ENCODE measurements at places on chromosomes 1 and 21.

DNA sequence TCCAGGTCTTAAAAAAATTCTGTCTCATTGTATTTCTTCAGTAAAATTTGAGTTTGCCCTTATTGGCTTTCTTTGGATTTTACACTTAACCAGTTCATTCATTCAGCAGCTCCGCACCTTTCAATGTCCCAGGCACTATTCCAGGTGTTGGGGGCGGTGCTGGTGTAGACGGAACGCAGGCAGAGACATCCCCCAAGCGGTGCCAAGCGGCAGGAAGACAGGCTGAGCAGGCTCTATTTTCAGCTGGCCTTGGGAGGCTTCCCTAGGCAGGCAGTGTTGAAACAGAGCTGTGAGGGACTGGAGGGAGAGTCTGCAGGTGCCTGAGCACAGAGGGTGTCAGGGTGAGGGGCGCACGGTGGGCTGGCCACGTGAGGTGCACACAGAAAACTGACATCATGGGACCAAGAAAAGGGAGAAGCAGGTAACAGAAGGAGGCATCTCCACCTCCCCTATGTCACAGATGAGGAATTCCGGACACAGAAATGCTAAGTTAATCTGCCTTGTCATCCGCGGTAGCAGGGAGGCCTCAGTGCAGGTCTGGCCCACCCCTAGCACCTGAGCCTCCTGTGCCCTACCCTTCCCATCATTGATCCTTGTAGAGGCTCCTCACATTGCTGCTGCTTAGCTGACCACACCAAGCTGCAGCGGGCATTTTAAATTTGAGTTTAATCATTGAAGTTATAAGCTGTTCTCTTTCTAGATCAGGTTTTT lies 40.8 kb downstream of the SLC37A1 start:
- H3K27ac ChIP-seq = no peak overlapping the region
- no peak overlapping the region for H3K4me3 ChIP-seq
- H3K36me3 ChIP-seq = peaks cover 56% of the 10 kb centered on the region
- H3K27me3 ChIP-seq = no peaks in the 10 kb centered on the region
- H3K4me1 ChIP-seq = no peaks in the 10 kb centered on the region

DNA sequence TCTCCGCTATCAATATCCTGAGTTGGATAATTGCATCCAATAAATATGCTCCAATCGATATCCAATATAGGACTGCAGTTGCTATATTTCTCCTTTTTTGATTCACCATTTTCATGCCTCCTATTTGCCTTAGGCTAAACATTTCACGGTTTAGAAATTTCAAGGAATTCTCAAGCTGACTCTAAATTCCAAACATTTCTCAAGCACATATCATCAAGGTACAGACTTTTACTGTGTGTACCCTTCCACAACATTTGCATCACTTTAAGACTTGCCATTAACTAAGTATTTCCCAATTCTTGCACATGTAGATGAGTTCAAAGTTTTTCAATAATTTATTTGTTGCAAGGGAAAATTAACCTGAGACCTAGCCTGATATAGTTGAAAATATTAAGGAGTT lies 795.2 kb upstream of the TMPRSS15 start:
- H3K27me3 ChIP-seq = no peaks in the 10 kb centered on the region
- DNase-seq = no peak
- H3K4me1 ChIP-seq = no peaks in the 10 kb centered on the region
- H3K27ac ChIP-seq = no peak overlapping the region
- H3K36me3 ChIP-seq = no peaks in the 10 kb centered on the region
- H3K4me3 ChIP-seq = no peak overlapping the region

DNA sequence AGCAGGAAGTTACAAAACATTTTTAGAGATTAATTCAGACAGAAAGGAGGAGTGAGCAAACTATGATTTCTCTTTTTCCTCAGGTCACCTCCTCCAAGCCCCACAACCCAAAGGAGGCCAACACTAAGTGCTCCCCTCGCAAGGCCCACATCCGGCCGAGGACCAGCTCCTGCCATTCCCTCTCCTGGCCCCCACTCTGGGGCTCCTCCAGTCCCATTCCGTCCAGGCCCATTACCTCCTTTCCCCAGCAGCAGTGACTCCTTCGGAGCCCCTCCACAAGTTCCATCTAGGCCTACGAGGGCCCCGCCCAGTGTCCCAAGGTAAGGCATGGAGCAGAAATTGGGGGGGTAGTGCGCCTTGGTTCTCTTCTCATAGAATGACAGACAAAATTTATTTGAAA lies 32.0 kb upstream of the C1orf105 start:
- H3K4me1 ChIP-seq = peaks cover 2% of the 10 kb centered on the region
- no peak overlapping the region for H3K27ac ChIP-seq
- H3K4me3 ChIP-seq = no peak overlapping the region
- DNase-seq = no peak
- no peaks in the 10 kb centered on the region for H3K36me3 ChIP-seq

DNA sequence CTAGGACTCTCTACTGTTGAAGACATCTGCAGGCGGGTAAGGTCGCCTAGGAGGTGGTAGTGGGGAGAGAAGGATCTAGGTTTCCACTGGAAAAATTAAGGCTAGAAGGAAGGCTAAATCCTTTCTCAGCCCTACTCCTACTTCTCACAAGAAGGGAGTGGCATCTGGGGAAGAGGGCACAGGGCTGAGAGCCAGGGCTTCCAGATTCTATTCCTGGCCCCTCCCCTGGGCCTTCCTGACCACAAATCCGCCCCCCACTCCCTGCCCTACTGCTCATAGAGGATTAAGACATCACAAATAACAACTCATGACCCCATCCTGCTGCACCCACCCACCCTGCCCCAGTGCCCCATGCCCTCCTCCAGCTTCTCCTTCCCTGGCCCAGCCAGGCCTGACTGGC lies 2.5 kb downstream of the PHLDA3 start:
- peak; percentile 83 for DNase-seq
- H3K4me3 ChIP-seq = peak overlapping the region; percentile 87
- no peaks in the 10 kb centered on the region for H3K27me3 ChIP-seq

- H3K4me3 ChIP-seq = peak overlapping the region; percentile 64
- H3K36me3 ChIP-seq = no peaks in the 10 kb centered on the region
- H3K27me3 ChIP-seq = peaks cover 31% of the 10 kb centered on the region
- peaks cover 46% of the 10 kb centered on the region for H3K4me1 ChIP-seq
- DNase-seq = peak; percentile 78
Observed at GRCh38 chr1:6489799-6490180, 1.7 kb downstream of the PLEKHG5 start.

DNA sequence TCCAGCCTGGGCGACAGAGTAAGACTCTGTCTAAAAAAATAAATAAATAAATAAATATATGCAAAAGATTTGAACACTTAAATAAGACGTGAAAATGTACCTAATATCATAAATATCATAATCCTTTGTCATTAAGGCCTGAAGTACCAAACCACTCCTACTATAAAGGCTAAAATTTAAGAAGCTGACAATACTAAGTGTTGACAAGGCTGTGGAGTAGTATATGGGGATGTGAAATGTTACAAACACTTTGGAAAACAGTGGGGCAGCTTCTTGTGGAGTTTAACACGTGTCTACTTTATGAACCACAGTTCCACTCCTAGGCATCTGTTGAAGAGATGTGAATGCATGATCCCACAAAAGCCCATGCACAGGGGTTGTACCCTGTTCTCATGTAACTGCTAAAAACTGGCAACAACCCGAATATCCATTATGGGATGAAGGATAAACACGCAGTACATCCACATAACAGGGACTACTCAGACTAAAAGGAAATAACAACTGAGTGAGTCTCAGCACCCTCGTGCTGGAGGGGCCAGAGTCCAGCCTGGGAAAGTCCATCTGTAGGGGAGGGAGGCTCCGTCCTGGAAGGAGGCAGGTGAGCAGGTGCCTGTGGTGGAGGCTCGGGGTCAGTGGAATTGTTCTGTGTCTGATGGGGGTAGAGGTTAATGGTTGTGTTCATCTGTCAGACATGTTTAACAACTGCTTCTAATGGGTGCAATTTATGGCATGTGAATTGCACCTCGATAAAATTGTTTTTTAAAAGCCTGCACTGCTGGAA lies 6.7 kb upstream of the SLC19A1 start:
- H3K4me1 ChIP-seq = peaks cover 22% of the 10 kb centered on the region
- no peaks in the 10 kb centered on the region for H3K27me3 ChIP-seq
- peak; percentile 32 for DNase-seq
- no peak overlapping the region for H3K4me3 ChIP-seq

Data from lower lobe of right lung (tissue), 2 donors.